AG20443 (cell line): ENCODE measurements at places on chromosomes 7 and 10.

DNA sequence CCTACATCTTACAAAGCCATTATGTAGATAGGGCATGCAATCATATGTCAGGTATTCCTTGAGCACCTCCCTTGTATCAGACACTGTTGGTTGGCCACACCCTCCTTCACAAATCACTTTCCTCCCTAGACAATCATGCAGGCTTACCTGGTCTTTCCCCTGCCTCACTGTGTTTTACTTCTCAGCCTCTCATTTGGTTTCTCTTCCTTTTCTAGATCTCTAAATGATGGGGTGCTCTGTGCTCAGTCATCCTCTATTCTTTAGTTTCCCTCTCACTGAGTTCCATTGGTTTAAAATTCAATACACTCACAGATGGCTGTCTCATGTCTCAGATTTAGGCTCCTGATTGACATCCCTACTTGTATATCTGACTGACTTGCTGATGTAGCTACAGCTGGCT lies 31.4 kb downstream of the ANK3 start:
- DNase-seq, result no peak

DNA sequence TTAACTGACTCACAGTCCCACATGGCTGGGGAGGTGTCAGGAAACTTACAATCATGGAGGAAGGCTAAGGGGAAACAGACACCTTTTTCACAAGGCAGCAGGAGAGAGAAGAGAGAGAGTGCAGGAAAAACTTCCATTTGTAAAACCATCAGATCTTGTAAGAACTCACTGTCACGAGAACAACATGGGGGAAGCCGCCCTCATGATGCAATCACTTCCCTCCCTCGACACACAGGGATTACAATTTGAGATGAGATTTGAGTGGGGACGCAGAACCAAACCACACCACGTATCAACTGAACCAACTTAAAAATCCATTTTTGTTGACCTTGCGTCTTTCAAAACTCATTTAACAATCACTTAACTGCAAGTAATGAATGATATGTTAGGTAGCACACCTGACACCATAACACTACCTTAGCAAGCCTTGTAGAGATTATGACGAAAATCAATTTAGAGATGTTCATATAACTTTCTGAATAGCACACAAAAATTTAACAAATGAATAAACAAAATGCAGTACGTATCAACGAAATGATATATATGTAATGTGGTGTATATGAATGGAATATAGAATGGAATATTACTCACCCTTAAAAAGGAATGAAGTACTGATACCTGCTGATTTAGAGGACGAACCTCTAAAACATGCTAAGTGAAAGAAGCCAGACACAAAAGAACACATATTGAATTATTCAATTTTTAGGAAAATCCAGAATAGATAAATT lies 3.7 kb downstream of the FAM3C start:
- DNase-seq, result no peak

GRCh38 chr7:32263611-32264010 lies 193.4 kb upstream of the PDE1C start:
- DNase-seq, result no peak

GRCh38 chr10:120978589-120979252 lies 127.6 kb downstream of the WDR11 start:
- DNase-seq, result no peak

- peak; percentile 4 for DNase-seq
Measured at GRCh38 chr7:1677206-1678080, 7.4 kb downstream of the ELFN1 start.

DNA sequence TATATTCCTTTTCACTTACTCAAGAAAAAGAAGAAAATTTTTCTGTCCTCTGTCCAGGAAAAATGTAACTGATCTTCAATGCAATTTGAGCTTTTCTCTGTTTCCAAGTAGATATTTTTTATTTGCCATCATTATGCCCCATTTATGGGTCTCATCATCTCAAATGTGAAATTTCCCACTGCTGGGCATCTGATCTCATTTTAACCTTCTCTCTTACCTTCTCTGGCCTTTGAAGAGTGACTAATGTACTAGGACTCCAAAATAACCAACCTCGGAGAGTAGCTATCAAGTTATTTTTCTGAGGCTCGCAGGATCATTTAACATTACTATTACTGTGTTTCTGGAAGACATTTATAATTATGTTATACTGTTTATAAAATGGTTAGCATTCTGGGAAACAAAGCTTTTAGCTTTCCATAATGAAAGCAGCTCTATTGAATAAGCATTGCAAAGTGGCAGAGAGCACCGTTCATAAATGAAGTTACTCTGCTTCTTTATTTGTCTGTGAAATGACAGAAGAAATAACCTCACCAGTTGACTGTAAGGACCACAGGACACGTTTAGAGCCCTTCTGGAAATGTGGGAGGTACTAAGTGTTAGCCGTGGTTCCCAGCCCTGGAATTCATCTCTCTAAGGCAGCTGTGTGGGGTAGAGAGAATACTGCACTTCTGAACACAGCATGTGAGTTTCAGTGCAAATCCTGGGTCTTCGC lies 33.3 kb upstream of the NMT2 start:
- DNase-seq, result peak; percentile 30

- peak; percentile 65 for DNase-seq
Measured at GRCh38 chr7:2934211-2934731, 90.2 kb upstream of the GNA12 start.

DNA sequence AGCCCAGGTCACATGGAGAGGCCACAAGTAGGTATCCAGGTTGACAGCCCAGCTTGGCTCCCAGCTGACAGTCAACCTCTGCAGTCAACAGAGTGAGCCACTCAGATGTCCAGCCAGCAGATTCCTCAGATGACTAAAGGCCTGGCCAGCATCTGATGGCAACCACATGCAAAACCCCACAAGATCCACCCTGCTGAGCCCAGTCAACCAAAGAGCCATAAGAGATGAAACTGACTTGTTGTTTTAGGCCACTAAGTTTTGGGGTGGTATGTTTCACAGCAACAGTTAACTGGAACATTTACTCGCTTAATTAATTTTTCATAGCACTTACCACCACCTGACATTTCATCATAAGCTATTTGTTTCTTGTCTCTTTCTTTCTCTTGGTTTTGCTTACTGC lies 107.3 kb upstream of the KDM7A start:
- DNase-seq, result no peak

DNA sequence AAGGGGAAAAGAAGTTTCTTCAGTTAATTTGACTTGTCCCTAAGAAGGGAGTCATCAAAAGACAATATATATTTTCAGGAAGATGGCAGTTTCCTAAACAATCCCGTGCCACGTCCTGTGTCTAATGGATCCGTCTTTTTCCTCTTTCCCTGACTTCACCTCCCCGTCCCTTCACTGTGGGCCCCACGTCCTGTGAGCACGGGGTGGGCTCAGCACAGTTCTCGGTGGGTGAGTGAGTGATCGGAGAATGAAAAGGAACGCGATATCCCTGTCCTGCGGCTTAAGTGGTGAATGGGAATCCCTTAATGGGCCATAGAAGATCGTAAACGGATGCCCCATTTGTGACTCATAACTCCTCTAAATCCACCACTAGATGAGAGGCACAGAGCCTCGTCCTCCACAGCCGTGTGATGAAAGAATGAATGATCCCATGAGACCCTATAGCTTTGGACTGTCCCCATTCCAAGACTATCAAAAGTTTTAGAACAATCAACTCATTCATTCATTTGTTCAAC lies 63.5 kb upstream of the PITRM1 start:
- no peak for DNase-seq

GRCh38 chr7:47572094-47572445 lies 9.8 kb downstream of the TNS3 start:
- DNase-seq, result peak; percentile 33

DNA sequence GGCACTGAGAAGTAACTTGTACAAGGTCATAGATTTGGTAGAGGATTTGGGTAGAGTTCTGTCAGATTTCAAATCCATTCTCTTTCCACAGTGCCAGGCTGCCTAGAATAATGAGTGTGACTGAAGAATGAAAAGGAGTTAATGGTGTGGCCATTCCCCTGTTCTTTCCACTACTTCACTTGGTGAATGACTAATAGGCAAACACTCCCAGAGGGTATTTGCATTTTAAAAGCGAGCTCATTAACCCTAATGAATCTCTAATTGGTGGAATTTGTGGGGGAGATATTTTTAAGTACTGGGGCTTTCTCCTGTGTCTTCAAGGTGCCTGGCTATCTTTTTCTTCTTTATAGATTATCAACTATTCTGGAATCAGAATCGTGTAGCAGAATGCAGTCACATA lies 74.8 kb upstream of the RPA3 start:
- DNase-seq, result no peak

DNA sequence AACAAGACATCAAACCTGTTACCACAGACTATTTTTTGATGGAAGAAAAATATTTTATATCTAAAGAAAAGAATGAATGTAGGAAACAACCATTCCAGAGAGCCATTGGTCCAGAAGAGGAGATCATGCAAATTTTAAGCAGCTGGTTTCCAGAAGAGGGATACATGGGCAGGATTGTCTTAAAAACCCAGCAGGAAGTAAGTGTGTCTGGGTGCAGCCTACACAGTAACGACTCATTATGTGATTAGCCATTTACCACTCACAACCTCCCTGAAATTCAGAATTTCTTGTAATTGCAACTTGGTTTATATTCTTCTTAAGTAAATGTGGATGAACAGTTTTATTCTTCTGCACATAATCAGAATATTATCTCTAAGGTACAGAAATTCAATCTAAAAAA lies 46.2 kb downstream of the NOC3L start:
- no peak for DNase-seq

GRCh38 chr10:75108684-75109458 lies 2.6 kb upstream of the SAMD8 start:
- peak; percentile 67 for DNase-seq

DNA sequence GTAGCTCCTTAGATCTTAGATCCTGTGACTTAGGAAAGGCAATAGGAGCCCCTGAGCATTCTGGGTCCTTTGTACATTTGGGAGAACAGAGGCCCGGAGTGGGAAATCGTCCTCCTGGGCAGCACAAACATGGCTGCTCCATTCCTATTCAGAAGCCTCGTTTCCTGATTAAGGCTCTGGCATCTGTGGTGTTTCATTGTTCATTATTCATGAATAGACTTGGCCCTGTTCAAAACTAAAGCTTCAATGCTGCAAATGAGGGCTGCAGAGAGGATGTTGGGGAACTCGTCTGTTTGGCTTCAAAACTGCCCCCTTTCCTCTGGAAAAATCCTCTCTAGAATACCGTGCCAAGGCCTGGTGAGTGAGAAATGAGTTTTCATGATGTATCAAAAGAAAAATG lies 3.4 kb upstream of the HTRA1 start:
- DNase-seq, result no peak

DNA sequence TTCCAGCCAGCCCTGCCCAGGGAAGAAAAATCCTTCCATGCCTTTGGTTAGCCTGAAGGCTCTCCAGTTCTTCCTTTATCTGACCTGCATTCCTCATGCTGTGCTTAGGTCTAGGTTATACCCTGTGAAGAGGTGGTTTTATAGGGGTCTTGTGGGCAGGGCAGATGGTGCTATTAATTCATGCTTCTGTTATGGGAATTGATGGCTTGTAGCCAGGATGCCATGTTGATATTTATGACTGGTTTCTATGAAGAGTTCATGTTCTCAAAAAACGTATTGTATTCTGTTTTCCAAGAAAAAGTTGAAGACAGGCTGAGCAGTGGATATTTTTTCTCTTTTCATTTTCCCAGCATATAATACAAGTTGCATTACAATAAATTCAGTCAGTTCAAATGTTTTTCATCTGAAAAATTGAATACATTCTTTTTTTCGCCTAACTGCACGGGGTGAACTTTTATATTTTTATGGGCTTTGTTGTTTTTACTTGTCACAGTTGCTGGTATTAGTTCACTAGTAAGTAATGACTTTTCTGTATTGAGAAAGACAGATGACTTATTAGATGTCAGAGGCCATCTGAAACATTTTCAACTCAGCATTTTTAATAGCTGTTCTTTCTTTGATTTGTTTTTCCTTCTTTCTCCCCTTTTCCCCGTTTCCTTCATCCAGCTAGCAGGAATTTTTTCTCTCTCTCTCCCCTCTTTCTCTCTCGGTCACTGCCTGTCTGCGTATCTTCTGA lies 322.8 kb downstream of the LRMDA start:
- DNase-seq, result no peak

DNA sequence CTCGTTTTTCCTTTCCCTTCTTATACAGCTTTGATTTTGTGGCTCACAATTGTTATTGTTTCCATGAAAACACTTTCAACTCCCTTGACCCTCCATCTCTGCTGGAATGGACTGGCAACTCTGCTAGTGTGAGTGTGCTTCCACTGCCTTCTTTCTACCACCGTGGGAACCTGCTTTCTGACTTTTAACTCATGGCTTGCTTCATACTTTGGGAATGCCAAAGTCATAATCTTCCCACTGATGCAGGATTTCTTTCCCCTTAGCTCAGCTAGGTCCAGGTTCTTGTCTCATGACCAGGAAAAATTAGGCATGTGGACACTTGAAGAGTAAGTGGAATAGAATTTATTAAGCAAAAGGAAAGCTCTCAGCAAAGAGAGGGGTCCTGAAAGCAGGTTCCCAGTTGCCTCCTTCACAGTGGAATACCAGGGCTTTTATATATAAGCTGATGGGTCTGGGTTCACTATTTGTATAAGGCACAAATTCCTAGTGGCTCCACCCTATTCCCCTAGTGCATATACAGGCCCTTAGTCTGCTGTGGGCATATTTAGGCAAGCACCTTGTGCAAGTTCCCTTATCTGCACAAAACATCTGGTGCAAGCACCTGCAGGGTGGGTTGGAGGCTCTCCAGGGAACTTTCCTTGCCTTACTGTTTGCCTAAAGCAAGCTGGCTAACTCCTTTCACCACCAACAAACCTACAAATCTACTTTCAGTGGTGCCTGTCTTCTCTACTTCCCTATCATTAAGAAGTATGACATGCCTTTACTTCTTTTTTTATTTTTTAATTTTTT lies 119.5 kb downstream of the CFAP58 start:
- no peak for DNase-seq

- DNase-seq, result no peak
Measured at GRCh38 chr7:43649755-43650274, 66.9 kb downstream of the STK17A start.

- peak; percentile 6 for DNase-seq
Measured at GRCh38 chr7:130880668-130881067, 146.7 kb upstream of the KLF14 start.

GRCh38 chr10:9260690-9261089 lies 1206.2 kb downstream of the GATA3 start:
- DNase-seq, result no peak

DNA sequence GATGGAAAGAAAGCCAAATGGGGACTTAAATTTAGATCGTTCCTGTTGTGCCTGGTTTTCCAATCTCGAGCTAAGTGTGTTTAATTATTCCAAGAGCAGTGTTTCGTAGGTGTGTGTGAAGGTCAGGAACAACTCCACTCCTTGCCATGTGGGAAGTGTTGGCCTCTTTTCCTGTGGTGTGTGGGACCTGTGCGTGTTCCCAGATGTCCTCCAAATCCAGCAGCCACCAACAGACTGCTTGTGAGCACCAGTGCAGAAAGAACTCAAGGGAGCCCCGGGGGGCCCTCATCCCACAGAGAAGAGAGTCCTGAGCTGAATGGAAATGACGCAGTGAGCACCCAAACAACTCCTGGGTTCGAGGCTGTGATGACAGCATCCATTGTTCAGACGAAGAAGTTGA lies 227.7 kb downstream of the TMEM178B start:
- no peak for DNase-seq
